ENCODE measurements at places on chromosomes 16 and 17. TPM values are rescaled to one million over a fixed set of nuclear protein-coding genes. Genes with fewer than 3 reads are reported as not detected.

GRCh38 chr17:2795441-2796163 lies 636 bp upstream of the RAP1GAP2 start:
- no peak for DNase-seq

DNA sequence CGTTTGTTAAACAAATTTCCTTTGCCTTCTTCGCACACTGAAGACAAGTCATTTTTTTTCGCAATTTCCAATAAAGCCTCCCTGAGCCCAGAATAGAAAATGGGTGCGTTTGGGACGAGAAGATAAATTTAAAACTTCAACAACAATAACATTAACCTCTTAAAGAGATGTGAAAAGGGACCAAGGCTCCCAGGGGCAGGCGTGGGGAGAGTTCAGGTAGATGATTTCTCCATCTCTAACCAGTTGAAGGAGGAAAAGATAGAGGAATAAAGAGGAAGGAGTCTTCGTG lies 1.3 kb upstream of the HOXB4 start:
- DNase-seq = no peak

- DNase-seq = no peak
Measured at GRCh38 chr16:69851491-69852240, 89.5 kb downstream of the WWP2 start.

GRCh38 chr17:34161690-34162089 lies 93.4 kb upstream of the CCL2 start:
- no peak for DNase-seq

- no peak for DNase-seq
Measured at GRCh38 chr16:52488837-52489289, 58.1 kb downstream of the TOX3 start.

Gene YWHAE
- 714 TPM for total RNA-seq

Gene HSD17B1
- 2.2 TPM for total RNA-seq

DNA sequence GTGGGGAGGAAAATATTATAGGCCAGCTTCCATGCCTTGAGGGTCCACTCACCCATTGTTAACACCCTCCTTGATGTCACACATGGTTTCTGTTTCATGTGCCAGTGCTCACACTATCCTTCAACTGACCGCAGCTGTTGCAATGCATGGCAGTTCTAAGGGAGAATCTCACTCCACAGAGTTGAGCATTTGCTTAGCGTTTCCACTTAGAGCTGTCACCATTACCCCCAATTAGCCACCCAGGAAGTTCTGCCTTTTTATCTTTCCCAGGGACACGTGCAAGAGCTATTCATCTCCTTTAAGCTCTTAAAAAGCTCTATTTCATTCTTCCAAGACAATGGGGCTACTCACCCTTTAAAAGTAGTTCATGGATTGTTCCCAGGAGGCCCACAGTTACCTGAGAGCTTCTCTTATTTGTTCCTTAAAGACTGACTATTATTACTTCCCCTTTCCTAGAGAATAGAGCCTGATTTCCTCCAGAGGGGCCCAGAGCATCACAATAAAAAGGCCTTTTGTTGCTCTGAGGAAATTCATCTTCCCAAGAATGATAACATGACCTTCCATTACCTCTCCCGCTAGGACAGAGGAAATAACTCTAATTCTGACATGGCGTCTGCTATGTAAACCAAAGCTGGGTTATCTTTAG lies 126.8 kb downstream of the CACNG3 start:
- DNase-seq = no peak

GRCh38 chr16:47387026-47387734 lies 73.7 kb downstream of the ITFG1 start:
- no peak for DNase-seq

Gene CCL16
- total RNA-seq = not detected

DNA sequence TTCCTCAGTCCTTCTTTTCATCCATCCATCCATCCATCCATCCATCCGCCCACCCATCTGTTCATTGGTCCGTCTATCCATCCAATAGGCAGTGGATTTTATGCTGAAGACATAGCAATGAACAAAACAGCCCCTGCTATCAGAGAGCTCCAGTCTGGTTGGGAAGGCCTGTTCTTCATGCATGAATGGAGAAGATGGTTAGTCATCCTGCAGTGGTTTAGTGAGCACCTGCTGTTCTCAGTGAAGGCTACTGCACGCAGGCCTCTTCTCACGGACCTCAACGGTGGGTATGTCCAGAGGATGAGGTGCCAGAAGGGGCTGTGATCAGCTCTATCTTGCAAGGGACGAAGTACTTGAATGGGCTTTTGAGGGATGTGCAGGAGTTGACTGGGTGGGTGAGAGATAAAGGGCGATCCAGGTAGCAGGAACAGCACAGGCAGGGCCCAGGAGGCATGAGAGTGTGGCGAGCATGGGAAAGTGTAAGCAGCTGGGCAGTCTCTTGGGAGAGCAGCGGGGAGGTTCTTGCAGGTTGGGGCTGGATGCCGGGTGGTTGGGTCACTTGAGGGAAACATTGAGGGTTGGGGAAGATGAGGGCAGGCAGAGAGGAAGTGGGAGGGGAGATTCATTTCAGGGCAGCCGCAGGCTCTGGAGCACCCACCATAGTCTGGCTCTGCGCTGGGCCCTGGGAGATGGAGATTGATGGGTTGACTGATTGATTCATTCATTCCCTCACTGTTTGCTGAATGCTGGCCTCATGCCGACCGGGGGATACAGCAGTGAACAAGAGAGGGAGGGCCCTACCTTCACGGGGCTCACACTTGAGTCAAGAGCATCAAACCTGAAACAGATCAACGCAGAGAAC lies 115.0 kb upstream of the CIBAR2 start:
- no peak for DNase-seq

DNA sequence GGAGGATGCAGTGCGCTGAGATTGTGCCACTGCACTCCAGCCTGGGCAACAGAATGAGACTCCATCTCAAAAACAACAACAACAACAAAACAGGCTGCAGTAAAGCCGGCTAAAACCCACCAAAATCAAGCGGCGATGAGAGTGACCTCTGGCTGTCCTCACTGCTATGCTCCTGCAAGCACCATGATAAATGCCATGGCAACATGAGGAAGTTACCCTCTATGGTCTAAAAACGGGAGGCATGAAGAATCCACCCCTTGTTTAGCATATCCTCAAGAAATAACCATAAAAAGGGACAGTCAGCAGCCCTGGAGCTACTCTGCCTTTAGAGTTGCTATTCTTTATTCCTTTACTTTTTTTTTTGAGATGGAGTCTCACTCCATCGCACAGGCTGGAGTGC lies 8.4 kb upstream of the LGALS3BP start:
- DNase-seq = no peak

DNA sequence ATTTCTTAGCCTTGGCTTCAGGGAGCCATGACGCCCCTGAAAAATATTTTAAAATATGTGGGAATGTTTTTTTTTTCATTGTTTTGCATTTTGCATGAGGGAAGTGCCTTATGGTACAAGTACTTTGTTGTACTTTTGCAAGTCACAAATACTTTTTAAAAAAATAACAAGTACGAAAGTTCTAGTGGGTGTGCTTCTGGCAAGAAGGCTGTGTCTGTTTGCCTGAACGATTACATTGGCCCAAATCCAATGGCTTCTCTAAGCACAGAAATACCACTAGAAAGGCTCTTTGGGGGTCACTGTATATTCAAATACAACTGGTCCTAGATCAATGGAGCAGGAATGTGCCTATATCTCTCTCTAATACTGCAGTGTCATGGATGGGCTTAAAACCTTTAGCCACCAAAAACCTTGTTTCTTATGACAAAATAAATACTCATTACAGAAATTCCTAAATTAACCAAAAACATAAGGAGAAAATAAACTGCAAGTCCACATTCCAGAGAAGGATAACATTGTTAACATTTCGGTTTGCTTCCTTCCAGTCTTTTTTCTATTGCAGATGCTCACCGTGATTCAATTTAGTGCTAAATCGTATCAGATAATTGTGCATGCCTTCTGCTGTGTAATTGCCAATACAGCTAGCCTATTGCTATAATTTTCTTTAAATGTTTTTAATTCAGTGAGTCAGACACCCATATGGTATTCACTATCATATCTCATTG lies 97.4 kb downstream of the VAT1L start:
- DNase-seq = no peak
